ENCODE measurements at places on chromosomes 16 and 17. TPM values are rescaled to one million over a fixed set of nuclear protein-coding genes. Genes with fewer than 3 reads are reported as not detected.
A peak's percentile ranks its signal among the peaks of the same experiment; 100 is the strongest.

Gene NEUROD2
- not detected for total RNA-seq

Gene SYNGR2
- 95.0 TPM for total RNA-seq

Gene NETO2
- 41.2 TPM for total RNA-seq

Gene TRIM72
- total RNA-seq, result not detected

Gene TNK1
- 15.8 TPM for total RNA-seq

Gene FAHD1
- 41.2 TPM for total RNA-seq

DNA sequence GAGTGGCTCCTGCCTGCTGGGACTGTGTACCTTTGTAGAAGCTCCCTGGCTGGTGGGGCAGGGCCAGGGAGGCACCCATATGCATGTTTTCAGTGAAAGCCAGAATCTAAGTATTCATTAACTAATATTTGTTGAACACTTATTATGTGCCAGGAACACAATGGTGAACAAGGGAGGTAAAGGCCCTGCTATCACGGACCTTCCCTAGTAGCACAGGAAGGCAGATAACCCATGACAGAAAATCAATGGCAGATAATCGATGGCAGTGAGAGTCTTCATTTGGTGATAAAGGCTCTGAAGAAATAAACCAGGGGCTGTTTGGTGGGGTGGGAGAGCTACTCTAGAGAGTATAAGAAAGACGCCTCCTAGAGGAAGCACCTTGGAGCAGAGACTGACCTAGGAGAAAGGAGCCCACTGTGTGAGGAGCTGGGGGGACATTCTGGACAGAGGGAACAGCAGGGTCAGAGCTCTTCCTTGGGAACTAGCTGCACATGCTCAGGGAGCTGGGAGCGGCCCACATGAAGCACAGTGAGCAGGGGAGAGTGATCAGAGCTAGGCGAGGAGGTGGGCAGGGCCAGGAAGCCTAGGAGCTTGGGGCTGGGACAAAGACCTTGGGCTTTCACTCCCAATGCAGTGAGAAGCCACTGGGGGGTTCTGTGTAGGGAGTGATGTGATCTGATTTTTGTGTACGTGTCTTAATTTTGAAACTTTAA lies 78.5 kb downstream of the SPECC1 start:
- no peak for DNase-seq

DNA sequence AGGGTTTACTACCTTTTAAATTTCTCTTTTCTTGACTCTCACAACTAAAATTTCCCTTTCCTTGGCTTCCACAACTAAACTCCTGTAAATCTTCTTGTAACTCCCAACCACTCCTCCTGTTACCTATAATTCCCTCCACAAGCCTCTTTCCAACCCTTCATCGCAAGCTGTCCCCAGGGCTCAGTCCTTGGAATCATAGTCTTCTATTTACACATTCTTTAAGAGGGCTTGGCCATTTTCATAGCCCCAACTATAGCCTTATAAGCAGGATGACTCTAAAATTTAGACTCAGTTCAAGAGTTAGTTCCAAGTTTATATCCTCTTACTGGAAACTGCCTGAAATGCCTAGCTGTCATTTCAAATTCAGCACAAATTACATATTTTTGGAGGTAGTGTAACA lies 23.9 kb downstream of the GLG1 start:
- no peak for DNase-seq

- DNase-seq, result peak; percentile 76
Observed at GRCh38 chr17:29158488-29159275, 21.5 kb downstream of the MYO18A start.

DNA sequence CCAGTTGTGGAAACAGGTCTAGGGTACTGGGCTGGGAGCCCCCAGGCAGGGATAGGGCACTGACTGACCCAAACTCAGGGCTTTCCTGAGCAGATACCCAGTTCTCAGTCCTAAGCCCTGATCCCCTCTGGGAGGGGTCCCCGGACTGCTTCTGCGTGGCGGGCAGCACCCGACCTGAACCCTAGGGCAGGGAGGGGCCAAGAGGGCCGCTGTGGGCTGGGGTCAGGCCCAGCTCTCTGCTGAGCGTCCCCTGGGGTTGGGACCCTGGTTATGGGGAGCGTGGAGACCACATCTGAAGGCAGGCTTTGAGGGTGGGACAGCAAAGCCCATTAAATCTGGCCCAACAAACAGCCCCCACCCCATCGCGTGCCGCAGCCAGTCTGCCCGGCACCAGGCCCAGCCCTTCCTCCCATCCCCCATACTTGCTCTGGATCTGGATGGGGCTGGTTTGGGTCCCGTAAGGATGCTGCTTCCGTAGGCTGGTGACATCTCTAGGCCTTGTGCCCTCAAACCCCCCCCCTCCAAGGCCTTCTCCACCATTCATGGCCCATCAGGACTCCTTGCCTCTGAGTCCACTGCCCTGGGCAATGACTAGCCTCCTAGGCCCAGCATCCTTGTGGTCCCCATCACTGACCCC lies 691 bp upstream of the FAM83G start:
- DNase-seq, result no peak

DNA sequence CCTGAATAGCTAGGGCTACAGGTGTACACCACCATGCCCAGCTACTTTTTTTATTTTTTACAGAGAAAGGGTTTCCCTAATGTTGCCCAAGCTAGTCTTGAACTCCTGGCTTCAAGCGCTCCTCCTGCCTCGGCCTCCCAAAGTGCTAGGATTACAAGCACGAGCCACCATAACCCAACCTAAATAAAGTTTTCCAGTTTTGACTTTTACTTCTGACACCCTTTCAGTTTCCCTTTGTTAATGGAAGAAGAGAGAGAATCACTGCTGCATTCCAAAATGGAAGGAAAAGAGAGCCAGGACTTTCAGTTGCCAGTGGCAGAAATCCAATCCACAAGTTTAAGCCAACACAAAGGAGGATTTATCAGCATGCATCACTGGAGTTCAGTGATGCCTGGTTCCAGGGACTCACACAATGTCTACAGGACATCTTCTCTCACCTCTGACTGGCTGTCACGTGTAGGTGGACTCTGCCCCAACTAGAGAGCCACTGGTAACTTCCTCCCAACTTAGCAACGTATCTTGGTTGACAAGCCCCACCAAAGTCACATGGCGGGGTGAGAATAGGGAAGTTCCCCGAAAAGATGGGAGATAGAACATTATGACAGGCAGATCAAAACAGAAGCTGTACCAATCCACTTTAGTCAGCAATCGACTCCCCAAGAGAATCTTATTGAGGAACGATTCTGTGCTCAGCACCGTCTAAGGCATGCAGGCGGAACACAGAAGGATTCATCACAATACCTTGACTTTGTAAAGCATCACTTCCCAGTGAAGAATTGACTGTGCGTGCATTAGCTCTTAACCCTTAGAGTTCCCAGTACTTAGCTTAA lies 46.5 kb downstream of the GAS7 start:
- no peak for DNase-seq

DNA sequence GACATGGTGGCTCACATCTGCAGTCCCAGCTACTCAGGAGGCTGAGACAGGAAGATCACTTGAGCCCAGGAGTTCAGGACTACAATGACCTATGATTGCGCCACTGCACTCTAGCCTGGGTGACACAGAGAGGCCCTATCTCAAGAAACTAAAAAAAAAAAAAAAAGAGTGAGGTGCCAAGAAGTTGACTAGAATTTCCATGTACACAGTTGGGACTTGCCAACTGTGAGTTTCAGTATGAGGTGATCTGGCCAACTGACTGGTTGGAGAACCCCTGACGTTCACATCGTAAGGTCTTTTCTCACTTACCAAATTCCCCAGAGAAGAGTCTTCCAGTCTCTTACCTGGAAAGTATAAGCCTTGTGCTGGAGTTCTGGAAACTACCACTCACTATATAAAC lies 3.1 kb upstream of the MED11 start:
- no peak for DNase-seq

GRCh38 chr17:80058311-80058955 lies 22.0 kb downstream of the CCDC40 start:
- DNase-seq, result no peak

DNA sequence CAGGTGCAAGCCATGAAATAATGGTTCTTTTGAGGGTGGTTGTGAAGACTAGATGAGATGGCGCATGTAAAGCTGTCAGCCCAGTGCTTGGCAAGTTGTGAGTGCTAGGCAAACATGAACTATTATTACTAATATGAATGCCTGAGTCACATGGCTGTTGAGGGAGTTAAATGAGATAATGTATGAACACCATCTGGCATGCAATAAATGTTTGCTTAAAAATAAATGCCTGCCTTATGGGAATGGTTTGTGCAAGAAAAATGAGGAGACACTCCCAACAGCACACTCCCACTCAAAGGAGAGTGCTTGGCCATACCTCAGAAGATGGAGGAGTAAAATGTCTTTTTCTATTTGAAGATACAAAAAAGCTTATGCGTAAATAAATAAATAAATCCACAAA lies 3.6 kb downstream of the MAPK3 start:
- no peak for DNase-seq

GRCh38 chr17:28385406-28385805 lies 13.9 kb downstream of the SARM1 start:
- DNase-seq, result no peak

DNA sequence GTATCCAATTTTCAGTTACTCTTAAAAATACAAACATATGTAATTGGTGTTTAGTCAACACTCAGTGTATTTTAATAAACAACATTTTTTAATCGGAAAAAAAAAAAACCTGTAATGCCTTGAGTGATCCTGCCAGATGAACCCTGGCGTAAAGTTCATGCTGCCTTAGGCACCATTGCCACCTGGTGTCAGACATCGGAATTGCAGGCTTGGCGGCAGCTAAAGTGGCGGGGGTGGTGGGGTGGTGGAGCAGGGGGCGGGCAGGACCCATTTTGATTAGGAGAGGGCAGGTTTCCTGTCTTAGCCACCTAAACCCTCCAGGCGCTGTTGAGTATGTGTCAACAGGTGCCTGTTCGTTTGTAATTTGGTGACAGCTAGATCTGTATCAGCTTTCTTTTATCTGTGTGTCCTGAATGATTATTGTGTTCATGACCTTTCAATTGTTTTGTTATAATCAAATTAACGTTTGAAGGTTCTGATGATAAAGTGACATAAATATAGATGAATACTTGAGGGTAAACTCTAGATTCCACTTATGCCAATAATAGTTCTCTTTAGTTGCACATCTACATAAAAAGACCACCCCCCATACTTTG lies 588.7 kb downstream of the CDH13 start:
- peak; percentile 4 for DNase-seq

GRCh38 chr17:78957128-78957527 lies 22.6 kb downstream of the LGALS3BP start:
- no peak for DNase-seq

GRCh38 chr17:73309727-73310596 lies 1.8 kb downstream of the CDC42EP4 start:
- no peak for DNase-seq

Measured in PC-9 (cell line).